ENCODE measurements at places on chromosomes 6 and 20.

DNA sequence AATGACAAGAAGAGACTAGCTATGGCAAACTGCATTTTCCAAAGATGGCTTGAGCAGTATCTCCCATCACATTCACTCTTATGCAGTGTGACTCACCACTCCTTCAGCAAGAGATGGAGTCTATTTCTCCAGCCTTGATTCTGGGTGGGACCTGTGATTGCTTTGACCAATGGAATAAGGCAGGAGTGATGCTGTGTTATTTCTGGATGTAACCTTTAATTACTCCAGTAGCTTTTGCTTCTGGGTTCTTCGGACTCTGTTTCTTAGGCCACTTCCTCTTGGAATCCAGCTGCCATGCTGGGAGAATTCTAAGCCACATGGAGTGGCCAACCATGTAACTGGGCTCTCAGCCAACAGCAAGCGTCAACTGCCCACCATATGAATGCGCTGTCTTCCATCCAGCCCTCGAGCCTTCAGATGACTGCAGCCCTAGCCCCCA, 50.7 kb downstream of the TGM2 start:
- no peaks in the 10 kb centered on the region for H3K27me3 ChIP-seq
- no peak for DNase-seq
- H3K27ac ChIP-seq, result no peak overlapping the region

GRCh38 chr6:146111881-146112450, 83.1 kb downstream of the GRM1 start:
- H3K27ac ChIP-seq, result no peak overlapping the region
- H3K36me3 ChIP-seq, result no peaks in the 10 kb centered on the region
- H3K27me3 ChIP-seq, result no peaks in the 10 kb centered on the region
- no peak overlapping the region for H3K4me3 ChIP-seq
- H3K4me1 ChIP-seq, result no peaks in the 10 kb centered on the region

GRCh38 chr6:116651916-116652315, 16.6 kb downstream of the ZUP1 start:
- H3K4me1 ChIP-seq, result no peaks in the 10 kb centered on the region
- H3K4me3 ChIP-seq, result no peak overlapping the region
- no peak overlapping the region for H3K27ac ChIP-seq

- no peak for DNase-seq
- H3K4me1 ChIP-seq, result no peaks in the 10 kb centered on the region
- H3K27me3 ChIP-seq, result no peaks in the 10 kb centered on the region
- H3K4me3 ChIP-seq, result no peak overlapping the region
- peaks cover 2% of the 10 kb centered on the region for H3K36me3 ChIP-seq
Observed at GRCh38 chr6:127290391-127291265, 24.0 kb downstream of the RNF146 start.

- H3K4me3 ChIP-seq, result no peak overlapping the region
- peak; percentile 58 for DNase-seq
Observed at GRCh38 chr6:167682125-167682524, 144.6 kb upstream of the AFDN start.

DNA sequence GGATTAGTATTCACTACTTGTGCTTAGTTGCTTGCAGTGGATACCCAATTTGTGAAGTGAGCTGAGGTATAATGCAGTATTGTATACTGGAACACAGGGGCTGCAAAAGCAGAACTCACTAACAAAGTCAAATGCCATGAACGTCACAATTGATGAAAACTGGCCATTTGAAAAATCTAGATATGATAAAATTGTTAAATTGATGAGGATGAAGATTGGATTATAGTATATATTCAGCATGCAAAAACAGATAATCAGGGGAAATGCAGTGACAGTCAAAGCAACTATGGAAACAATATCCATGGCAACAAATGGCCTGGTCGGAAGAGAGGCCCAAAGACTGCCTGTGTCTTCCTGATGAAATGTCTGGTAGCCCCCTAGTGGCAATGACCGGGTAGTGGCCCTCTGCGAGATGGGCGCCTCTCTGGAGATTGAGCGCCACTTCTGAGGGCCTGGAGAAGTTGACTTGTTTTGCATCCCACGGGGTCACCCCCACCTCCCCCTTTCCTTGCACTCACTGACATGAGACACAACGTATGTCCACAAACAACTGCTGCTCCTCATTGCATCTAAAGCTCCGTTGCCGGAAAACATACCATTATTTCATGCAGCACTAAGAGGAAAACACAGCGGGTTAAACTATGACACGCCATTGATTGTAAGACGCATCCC, 43.6 kb downstream of the C6orf15 start:
- H3K4me3 ChIP-seq, result no peak overlapping the region
- no peaks in the 10 kb centered on the region for H3K4me1 ChIP-seq

DNA sequence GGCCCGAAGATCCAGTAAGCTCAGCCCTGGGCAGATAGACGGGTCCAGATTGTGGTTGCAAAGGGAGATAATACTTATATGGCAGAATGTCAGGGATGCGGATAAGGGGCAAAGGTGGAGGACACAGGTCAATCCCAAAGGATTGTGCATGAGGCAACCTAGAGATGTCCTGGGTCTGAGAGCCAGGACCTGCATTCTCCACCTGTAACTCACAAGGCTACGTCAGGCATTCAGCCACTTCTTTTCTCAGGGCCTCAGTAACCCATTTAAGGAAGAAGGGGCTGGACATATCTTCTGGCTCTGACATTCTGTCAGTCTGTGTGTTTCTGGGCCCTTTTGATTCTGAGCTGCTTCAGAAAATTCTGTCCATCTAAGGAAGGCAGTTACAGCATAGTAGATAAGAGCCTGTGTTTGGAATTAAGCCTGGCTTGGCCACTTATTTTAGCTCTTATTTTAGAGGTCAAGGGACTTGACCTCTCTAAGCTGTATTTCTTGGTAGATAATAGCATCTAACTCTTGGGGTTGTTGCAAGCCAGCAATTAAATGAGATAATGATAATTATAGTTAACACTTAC, 40.2 kb downstream of the CNBD2 start:
- no peak overlapping the region for H3K27ac ChIP-seq
- no peaks in the 10 kb centered on the region for H3K36me3 ChIP-seq
- no peaks in the 10 kb centered on the region for H3K27me3 ChIP-seq

DNA sequence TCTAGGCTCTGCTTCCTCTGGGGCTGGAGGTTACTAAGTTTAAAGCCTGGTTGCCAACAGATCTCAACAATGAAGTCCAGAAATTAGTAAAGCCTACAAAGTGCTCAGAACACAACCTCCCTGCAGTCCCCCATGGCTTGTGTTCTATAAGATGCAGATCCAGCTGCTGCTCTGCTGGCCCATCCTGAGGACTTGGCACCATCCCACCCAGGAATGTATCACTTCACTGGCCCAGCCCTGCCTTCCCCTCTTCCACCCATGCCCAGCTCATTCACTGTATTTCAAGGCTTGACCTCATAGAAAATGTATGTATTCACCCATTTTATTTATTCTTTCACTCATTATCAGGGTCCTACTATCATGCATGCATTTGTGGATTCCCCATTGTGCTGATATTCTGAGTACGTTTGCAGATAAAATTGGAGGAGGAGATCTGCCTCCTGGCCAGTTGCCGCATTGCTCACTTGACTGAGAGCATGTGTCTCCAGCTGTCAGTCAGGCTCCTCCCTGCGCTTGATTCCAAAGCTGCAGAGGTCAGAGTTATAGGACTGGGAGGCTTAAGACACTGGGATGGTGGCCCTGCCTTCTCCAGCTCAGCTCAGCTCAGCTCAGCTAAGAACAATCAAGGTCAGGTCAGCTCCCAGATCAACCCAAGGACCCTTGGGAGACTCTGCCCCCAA, 104.8 kb downstream of the MAFB start:
- peaks cover 10% of the 10 kb centered on the region for H3K4me1 ChIP-seq
- no peaks in the 10 kb centered on the region for H3K36me3 ChIP-seq
- H3K27me3 ChIP-seq, result no peaks in the 10 kb centered on the region
- H3K4me3 ChIP-seq, result no peak overlapping the region
- peak; percentile 49 for DNase-seq

DNA sequence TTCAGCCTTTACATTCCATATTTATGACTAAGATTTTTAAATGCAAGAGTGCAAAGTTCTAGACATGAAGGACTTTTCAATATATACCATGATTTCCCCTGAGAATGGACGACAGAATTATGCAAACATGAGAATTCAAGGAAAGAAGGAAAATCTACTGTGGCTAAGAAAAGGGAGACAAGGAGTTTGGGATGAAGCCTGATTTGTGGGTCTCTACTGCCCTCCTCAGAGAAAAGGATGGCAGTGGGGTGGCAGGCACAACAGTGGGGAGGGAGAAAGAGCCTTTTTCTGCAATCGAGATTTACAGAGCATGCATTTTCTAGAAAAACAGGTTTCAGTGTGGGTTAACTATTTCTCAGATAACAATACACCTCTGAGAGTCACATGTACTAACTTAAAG, 466.9 kb upstream of the NRSN1 start:
- H3K27ac ChIP-seq, result no peak overlapping the region
- no peaks in the 10 kb centered on the region for H3K4me1 ChIP-seq
- DNase-seq, result peak; percentile 69
- H3K4me3 ChIP-seq, result no peak overlapping the region
- H3K27me3 ChIP-seq, result no peaks in the 10 kb centered on the region
- H3K36me3 ChIP-seq, result no peaks in the 10 kb centered on the region

- no peak overlapping the region for H3K4me3 ChIP-seq
- no peak for DNase-seq
- H3K27ac ChIP-seq, result no peak overlapping the region
- no peaks in the 10 kb centered on the region for H3K36me3 ChIP-seq
- H3K4me1 ChIP-seq, result peaks cover under 1% of the 10 kb centered on the region
Observed at GRCh38 chr20:21175433-21175832, 49.6 kb downstream of the KIZ start.
